ENCODE measurements at places on chromosomes 5 and 9. TPM values are rescaled to one million over a fixed set of nuclear protein-coding genes. Genes with fewer than 3 reads are reported as not detected.

Gene CTNND2
- 6.5 TPM for total RNA-seq

Gene SLC45A2
- total RNA-seq: not detected

Gene CATSPER3
- total RNA-seq: 1.0 TPM

Gene PKN3
- 24.1 TPM for total RNA-seq

Gene NNT
- total RNA-seq: 22.8 TPM

Gene DNAJB5
- total RNA-seq: 36.5 TPM

- no peak overlapping the region for H3K27ac ChIP-seq
- no peak for DNase-seq
- peaks cover 14% of the 10 kb centered on the region for H3K4me1 ChIP-seq
- H3K27me3 ChIP-seq: no peaks in the 10 kb centered on the region
- H3K4me3 ChIP-seq: no peak overlapping the region
Measured at GRCh38 chr5:4196744-4197143, 601.1 kb downstream of the IRX1 start.

DNA sequence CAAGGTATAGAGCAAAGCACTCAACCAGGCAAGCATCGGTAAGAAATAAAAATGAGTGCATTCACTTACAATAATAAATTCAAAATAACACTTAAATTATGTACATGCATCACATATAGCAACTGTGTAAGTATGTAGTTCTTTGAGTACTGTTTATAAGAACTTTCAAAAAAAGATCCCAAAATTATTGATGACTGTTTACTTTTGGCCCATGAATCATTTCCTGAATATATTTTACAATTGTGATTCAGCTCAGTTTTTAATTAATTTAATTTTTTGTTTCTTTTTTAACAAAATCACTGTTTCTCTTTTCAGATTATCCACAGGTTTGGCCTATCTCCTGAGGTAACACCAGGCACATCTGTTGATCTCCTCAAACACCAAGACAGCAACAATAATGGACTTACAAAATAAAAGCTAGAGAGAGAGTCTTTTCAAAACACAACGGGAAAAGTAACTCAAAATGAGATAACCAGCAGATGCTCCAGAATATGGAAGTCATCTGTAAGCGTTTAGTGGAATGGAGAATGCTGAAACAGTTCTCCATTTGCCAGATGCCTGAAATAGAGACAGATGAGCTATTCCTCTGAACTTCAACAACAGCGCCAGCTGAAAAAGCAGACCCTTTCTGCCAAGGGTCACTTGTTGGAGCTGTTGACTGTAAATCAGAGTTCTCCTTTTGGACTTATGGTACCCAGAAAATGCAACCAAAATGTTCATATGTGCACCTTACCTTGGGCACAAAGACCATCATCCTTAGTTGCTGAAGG lies 348.6 kb upstream of the RGMB start:
- DNase-seq: no peak
- peaks cover 20% of the 10 kb centered on the region for H3K36me3 ChIP-seq
- H3K4me3 ChIP-seq: no peak overlapping the region
- no peaks in the 10 kb centered on the region for H3K4me1 ChIP-seq
- no peak overlapping the region for H3K27ac ChIP-seq
- H3K27me3 ChIP-seq: no peaks in the 10 kb centered on the region

- no peaks in the 10 kb centered on the region for H3K4me1 ChIP-seq
- no peak for DNase-seq
- no peak overlapping the region for H3K27ac ChIP-seq
- H3K27me3 ChIP-seq: no peaks in the 10 kb centered on the region
Measured at GRCh38 chr5:82879089-82879488, 198.1 kb downstream of the TMEM167A start.

DNA sequence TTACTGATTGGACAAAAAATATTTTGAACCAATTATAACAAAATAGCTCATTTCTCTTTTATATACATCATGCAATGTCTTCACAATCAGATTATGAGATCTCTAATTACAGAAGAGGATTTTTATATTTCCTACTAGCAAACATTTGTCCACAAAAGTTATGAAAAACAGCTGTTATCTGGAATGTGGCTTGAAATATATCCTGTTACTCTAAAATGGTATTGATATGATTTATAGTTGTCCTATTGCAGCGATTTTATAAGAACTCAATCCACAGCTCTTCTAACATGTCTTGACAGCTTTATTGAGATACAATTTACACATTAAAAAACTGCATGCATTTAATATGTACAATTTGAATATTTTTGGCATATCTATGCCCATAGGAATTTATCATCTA lies 779.9 kb upstream of the ACO1 start:
- no peak overlapping the region for H3K4me3 ChIP-seq
- H3K27me3 ChIP-seq: no peaks in the 10 kb centered on the region
- no peak for DNase-seq
- no peaks in the 10 kb centered on the region for H3K4me1 ChIP-seq

GRCh38 chr9:89555451-89556375 lies 49.1 kb upstream of the GADD45G start:
- no peaks in the 10 kb centered on the region for H3K36me3 ChIP-seq
- no peaks in the 10 kb centered on the region for H3K4me1 ChIP-seq
- no peak for DNase-seq
- H3K27ac ChIP-seq: no peak overlapping the region
- H3K27me3 ChIP-seq: no peaks in the 10 kb centered on the region

- no peak overlapping the region for H3K27ac ChIP-seq
- DNase-seq: no peak
- H3K36me3 ChIP-seq: no peaks in the 10 kb centered on the region
- H3K4me1 ChIP-seq: no peaks in the 10 kb centered on the region
Measured at GRCh38 chr9:115165233-115165632, 47.3 kb upstream of the TNC start.

DNA sequence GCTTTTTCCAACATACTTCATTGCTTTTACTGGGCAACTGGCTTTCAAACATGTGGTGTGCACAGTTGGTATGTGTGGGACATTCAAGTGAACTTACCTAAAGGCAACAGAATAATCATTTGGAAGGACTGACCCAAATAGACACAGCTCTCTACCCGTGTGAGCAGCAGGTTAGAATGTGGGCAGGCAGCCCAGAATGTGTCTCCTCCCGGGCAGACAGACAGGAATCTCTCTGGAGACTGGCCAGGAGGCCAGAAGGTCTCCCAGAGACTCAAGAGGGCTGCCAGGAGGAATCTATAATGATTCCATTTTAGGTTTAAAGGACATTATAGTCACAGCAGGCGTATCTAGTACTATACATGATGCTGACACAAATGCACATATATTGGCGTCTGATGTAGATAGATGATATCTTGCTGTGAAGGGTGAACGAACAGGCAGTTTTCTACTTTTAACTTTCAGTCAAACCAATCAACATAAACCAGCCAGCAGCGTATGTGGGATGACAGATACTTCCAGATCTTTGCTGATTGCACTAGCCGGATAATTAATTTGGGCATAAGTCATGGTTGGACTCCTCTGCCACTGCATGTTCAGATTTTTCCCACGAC lies 297.4 kb upstream of the ZNF608 start:
- no peak overlapping the region for H3K4me3 ChIP-seq
- peaks cover 5% of the 10 kb centered on the region for H3K4me1 ChIP-seq

DNA sequence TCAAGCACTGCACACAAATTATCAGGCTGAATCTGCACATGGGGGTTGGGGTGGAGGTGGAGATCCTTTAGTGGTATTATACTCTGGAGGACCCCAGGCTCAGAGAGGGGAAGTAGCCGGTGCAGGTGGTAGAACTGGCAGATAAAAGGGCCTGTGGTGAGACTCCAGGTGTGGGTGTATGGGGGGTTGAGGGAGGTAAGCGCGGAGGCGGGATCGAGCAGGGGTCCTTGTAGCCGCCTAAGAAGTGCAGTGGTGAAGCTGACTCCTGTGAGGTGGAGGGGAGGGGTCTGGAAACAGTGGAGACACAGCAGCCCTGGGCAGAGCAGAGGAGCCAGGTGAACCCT lies 841 bp downstream of the ACSL6 start:
- DNase-seq: peak; percentile 59
- peaks cover 48% of the 10 kb centered on the region for H3K27me3 ChIP-seq
- H3K4me1 ChIP-seq: peaks cover 4% of the 10 kb centered on the region
- no peaks in the 10 kb centered on the region for H3K36me3 ChIP-seq
- H3K27ac ChIP-seq: no peak overlapping the region

GRCh38 chr9:107008011-107008410 lies 145.0 kb downstream of the ZNF462 start:
- H3K27ac ChIP-seq: no peak overlapping the region
- DNase-seq: no peak
- peaks cover 16% of the 10 kb centered on the region for H3K4me1 ChIP-seq

DNA sequence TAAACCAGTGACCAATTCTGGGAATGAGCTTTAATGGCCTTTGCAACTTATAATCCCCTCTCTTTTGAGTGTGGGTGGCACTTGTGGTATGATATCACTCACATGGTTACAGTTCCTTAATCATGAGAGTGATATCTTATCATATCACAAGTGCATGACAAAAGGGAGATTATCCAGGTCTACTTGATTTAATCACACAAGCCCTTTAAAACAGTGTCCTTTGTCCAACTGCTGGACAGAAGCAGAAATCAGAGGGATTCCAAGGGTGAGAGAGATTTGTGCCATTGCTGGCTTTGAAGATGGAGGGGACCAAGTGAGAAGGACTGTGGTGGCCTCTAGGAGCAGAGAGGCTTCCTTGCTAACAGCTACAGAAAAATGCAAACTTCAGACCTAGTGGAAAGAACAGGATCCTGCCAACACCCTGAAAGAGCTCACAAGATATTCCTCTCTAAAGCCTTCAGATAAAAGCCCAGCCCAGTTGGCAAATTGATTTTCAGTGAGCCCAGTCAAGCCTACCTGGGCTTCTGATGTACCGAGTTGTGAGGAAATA lies 279.0 kb upstream of the TLE4 start:
- no peak overlapping the region for H3K4me3 ChIP-seq
- no peak overlapping the region for H3K27ac ChIP-seq
- no peaks in the 10 kb centered on the region for H3K27me3 ChIP-seq
- DNase-seq: no peak
- no peaks in the 10 kb centered on the region for H3K36me3 ChIP-seq

DNA sequence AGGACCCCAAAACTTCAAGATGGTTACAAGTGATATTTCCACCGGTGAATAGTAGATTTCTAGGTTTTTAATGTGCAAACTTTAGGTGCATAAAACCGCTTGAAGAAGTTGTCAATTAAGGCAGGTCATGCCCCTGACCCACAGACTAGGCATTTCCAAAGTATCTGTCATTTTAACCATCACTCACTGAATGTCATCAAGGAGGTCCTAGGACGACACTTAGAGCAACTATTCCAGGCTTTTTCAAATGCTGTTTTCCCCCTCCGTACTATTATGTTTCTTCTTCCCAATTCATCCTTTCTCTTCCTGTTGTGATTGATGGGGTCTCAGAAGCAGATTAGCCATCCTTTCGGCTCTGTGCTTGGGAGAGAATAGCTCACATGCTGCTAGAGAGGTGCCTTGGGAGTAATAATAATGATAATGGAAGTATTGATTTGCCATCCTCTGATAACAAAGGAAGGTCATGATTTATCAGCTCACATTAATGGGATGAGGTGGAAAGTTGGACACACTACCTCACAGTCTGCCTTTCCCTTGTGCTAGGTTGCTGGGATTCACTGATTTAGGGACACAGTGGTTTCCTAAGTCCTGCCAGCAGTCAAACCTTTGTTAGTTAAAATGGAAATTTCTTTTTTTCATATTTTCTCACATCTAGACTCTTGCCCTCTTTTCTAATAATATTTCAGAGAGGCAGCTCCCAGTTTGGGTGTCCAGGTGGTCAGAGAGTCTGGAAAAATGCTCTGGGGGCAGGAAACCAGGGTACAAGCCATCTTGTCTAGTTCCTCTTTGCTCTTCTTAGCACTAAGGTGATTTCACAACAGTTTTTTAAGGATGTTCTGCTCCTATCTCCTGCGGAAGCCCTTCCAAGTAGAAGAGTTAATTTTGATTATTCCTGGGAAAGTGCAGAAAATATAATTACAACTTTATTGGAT lies 67.0 kb downstream of the PTTG1 start:
- no peak overlapping the region for H3K4me3 ChIP-seq
- H3K27me3 ChIP-seq: no peaks in the 10 kb centered on the region
- no peak overlapping the region for H3K27ac ChIP-seq
- H3K4me1 ChIP-seq: peaks cover 2% of the 10 kb centered on the region
- H3K36me3 ChIP-seq: no peaks in the 10 kb centered on the region

DNA sequence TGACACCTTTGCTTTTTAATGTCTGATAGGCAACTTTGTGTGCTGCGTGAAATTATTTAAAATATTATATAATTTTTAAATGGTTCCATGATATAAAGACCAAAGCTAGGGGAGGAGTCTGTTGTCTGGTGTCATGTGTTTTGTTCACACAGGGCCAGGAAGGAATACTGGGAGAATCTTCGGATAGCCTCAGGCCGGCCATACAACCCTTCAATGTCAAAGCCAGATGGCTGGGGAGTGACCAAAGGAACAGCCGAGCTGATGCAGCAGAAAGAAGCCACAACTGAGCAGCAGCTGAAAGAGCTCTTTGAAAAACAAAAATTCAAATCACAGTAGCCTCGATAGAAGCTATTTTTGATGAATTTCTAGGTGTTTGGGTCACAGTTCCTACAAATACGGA lies 19.2 kb downstream of the BHMT start:
- no peaks in the 10 kb centered on the region for H3K36me3 ChIP-seq
- no peaks in the 10 kb centered on the region for H3K27me3 ChIP-seq
- H3K4me1 ChIP-seq: no peaks in the 10 kb centered on the region
- no peak overlapping the region for H3K4me3 ChIP-seq
- H3K27ac ChIP-seq: no peak overlapping the region
